Stimulated activated CD4-positive, alpha-beta T cell treated with anti-CD3 and anti-CD28 coated beads, TNF-alpha, amount 100 ng/mL, for 4 hours (primary cell): ENCODE measurements at places on chromosomes 7 and 10.

- DNase-seq = no peak
These were observed 338.8 kb upstream of the SHH start for GRCh38 chr7:156151078-156151477.

- DNase-seq = no peak
These were observed 89.6 kb downstream of the PPP1R17 start for GRCh38 chr7:31776616-31777015.

GRCh38 chr10:84542522-84543490 lies 214.4 kb downstream of the CCSER2 start:
- DNase-seq = no peak

DNA sequence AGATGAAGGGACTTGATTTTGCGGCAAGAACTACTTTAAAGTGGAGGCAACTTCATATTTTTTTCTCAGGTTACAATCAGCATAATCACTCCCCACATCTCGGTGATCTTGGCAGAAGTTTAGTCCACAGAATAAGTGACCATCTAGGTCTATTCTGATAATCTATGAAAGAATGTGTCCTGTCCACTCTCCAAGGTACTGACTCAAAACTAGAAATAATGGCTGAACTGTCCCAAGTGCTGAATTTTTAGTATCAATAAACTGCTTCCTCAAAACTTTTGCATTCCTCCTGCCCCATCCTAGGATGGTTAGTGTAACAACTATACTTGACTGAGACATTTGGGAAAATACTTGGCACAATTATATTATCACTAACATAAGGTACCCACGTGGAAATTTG lies 10.9 kb upstream of the CHRM2 start:
- no peak for DNase-seq
